A549 treated with GW870086 at 1 μM for 4 hours (cell line): ENCODE measurements at places on chromosomes 1 and 21. TPM values are rescaled to one million over a fixed set of nuclear protein-coding genes. Genes with fewer than 3 reads are reported as not detected.

Gene CSDE1
- total RNA-seq = 114 to 150 TPM (median 129 TPM) in 5 replicates

Gene LCE1C
- total RNA-seq = not detected in 5 replicates

Gene BCL2L15
- total RNA-seq = 0.19 to 1.7 TPM (median 0.75 TPM) in 5 replicates

Gene KRTAP13-2
- not detected in 5 replicates for total RNA-seq

Gene RORC
- 0.03 to 0.08 TPM (median 0.06 TPM) in 3 of 5 replicates, not detected in the others for total RNA-seq
